Esophagus squamous epithelium (tissue), 5 donors: ENCODE measurements at places on chromosomes 12 and 14.

GRCh38 chr14:29321646-29322045 is 555.1 kb downstream of the FOXG1 start:
- no peak for DNase-seq

DNA sequence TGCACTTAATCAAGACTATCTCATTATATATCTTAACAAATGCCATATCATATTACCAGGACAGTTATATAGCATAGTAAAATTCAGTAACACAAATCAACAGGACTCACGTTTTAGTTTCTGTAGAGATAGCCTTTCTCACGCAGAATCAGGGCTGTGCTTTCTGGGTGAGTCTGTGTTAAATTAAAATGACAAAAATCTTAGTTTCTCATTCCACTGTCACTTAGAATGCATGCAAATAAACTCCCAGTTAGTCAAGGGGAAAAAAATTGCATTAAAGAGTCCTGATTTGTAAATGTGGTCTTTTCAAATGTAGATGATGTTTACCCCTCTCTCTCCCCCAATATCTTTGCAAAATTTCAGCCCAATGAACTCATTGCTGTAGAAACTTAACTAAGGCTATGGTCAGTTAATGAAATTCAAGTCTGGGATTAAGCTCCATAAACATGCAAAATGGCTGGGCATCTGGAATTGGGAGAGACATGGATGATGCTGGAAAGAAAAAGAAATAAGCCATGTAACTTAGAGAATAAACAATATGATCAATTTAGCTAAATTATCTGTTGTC is 77.8 kb upstream of the MGAT4C start:
- DNase-seq = no peak

DNA sequence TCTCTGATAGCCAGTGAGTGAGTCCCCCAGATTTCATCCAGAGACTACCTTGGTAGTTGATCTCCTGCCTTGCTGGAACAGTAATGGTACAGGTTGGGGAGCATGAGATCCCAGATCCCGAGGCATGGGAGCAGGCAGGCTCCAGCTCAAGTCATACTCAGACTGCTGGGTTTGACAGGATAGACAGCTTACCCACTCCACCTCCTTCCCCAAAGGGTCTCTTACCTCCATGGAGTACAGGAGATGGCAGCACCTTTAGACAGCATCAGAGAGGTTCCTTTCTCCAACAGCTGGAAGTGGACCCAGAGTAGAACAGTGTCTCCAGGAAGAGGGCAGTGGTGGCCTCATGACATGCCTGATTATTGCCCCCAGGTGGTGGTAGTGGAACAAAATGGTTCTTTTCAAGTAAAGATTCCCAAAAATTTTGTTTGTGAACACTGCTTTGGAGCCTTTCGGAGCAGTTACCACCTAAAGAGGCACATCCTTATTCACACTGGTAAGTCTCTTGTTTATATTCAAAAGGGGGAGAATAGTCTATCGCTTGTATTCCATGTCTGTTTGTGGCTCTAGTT is 4.9 kb upstream of the CSAD start:
- no peak for DNase-seq

DNA sequence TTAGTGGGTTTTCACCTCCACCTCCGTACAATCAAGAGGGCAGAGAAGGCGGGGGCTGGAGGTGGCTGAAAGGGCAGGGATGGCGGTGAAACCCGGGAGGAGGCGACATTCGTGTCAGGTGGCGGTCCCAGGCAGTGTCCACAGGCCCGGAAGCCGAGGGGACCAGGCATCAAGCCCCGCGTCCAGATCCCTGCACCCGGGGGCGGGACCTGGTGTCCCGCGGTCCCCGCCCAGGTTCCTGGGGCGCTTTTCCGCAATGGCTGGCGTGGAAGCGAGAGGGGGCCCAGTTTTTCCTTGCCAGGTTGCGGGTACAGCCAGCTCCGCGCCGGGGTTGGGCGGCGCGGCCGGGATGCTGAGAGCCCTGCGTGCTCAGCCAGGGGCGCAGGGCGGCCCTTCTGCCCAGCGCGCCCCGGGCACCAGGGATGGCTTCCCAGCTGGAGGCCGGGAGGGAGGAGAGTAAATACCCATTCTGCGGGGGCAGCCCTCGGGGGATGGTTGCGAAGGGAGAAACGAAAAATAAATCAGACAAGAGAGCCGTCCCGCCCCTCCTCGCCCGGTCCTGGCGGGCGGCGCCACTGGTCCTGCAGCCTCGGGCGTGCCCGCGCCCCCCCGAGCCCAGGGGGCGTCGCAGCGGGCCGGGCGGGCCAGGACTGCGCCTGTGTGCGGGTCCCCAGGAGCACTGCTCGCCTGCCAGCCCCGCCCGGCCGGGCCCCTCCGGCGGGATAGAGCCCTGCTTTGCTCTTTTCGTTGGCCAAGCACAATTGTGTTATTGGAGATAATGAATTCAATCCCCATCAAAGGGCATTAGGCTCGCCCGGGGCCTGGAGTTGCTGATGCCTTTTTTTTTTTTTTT is 11.5 kb downstream of the FOXA1 start:
- no peak for DNase-seq

GRCh38 chr12:23066095-23066494 is 441.1 kb downstream of the ETNK1 start:
- DNase-seq = no peak

GRCh38 chr12:42332301-42333285 is 6.6 kb downstream of the PPHLN1 start:
- DNase-seq = no peak

DNA sequence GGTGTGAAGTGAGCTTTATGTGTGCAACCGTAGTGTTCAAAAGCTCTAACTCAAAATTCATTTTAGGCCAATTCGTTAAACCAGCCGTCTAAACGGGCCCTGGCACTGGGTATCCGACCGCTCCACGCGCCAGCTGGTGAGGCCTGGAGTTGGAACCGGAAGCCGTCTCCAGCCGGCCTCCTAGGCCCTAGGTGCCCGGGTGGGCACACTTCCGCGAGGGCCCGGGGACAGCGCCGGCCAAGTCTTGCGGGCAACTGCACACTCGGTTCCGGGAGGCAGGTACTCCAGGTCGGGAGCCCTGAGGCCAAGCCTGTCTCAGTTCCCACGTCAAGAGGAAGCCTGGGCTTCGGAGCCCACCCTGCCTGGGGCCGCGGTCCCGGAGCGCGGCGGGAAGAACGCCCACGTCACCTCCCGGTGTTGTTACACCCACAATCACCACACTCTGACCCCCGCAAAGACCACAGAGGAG is 16.2 kb downstream of the OTX2 start:
- DNase-seq = no peak

- DNase-seq = no peak
Measured at GRCh38 chr14:27056586-27056985, 458.8 kb upstream of the NOVA1 start.

GRCh38 chr12:10251669-10252068 is 39.0 kb downstream of the GABARAPL1 start:
- DNase-seq = no peak

GRCh38 chr12:26648999-26649398 is 184.0 kb downstream of the ITPR2 start:
- no peak for DNase-seq

DNA sequence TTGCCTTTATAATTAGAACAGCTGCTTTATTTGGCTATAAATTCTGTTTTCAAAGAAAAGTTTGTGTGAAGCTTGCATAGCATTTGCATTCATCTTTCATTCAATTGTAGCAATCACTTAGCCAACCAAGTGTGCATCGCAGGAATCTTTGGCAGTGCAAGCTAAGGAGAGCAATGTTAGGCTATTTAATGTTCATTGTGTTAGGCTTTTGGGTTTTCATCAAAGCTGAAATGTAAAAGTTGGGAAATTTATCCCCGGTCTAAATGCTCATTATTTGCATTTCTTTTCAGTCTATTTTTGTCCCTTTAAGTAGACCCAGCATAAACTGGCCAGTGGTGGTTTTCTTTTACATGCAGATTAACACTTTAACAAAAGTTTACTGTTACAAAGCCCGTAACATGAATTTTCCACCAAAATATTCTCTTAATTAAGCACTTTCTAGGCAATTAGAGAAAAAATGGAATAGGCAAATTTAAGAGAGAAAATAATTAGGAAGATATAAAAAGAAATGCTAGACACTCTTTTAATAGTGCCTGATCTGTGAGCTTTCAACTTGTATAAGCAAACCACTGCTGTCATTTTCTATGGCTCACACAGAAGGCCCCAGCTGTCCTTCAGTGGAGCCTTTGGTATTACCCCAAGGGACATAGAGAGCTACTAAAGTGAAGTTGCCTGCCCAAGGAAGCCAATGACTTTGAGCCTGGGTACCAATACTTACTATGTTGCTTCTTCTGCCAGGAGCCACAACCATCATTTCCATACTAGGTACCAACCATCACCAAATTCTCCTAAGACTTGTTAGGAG is 898.9 kb upstream of the SEL1L start:
- no peak for DNase-seq

DNA sequence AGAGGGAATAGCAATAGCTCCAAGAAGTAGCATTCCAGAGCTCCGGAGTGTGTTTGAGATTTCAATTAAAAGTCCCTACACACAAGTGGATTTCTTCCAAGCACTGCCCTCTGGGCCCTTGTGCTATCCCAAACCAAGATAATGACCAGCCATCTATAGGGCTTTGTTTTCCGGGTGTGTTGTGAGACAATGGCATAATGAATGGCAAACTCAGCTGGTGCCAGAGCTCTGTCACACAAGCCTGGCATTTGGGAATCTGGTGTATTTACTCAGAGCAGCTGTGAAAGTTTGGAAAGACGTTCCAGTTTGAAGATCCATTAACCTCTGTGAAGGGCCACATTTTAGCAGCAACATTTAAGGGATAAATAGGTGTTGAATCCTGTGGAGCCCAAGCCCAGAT is 61.2 kb upstream of the TMTC2 start:
- no peak for DNase-seq

GRCh38 chr12:91773749-91774429 is 371.8 kb downstream of the BTG1 start:
- no peak for DNase-seq

- no peak for DNase-seq
Measured at GRCh38 chr14:72943876-72944430, 17.7 kb downstream of the DCAF4 start.

DNA sequence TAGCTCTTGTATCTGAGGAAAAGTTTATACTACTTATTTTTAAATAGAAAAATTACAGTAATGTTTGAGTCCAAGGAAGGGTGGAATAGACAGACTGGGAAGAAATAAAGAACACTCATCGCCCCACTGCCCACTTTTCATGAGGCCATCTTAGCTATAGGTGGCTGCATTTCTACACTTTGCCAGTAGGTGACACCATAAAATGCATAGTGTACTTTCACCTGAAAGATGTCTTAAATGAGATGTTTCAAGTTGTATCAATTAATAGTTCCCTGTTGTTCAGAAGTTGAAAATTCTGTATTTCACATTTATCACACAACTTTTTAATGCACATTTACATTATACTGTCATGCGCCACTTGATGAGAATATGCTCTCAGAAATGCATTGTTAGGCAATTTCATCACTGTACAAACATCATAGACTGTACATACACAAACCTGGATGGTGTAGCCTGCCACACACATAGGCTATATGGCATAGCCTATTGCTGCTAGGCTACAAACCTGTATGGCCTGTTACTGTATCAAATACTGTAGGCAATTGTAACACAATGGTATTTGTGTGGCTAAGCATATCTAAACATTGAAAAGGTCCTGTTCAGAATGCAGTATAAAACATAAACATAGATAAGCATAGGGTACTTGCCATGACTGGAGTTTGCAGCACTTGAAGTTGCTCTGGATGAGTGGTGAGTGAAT is 27.6 kb downstream of the PMCH start:
- no peak for DNase-seq

- DNase-seq = no peak
Measured at GRCh38 chr12:112164011-112164660, 38.8 kb downstream of the TRAFD1 start.

- DNase-seq = no peak
Measured at GRCh38 chr14:103126873-103127304, 3.6 kb downstream of the TNFAIP2 start.

- DNase-seq = no peak
Measured at GRCh38 chr12:103848143-103848542, 7.1 kb upstream of the NT5DC3 start.

DNA sequence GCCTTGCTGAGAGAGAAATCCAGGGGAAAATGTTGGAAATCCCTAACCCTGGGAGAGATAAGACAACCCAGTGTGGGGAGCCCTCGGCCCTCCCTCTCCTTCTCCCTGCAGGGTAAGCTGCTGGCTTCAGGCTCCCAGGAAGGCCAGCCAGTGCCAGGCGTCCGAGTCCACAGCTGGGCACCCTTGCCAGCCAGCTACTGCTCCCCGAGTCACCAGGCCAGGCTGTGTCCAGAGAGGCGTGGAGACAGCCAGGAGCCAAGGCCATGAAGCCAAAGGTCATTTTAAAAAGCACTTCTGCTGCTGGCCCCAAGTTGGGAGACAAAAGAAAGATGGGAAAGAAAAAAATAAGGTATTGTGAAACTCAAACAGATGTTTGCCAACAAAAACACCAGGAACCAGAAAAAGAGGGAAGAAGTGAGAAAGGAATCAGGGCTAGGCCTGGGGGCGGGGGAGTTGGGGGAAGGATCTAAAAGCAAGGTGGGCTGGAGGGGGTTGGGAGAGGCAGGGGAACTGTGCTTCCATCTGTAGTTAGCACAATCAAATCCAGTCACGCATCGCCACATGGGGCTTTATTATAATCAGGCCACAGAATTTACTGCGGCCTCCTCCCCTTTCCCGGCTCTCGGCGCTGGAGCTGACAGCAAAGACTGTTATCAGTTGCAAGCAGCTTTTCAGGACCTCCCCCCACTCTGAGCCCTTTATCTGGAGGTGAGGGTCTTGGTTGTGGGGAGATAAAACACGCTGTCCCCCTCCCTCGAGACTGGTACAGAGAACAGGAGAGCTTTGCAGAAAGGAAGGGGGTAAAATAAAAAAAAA is 33.5 kb downstream of the RBM19 start:
- DNase-seq = no peak

- DNase-seq = no peak
Measured at GRCh38 chr14:34931206-34931605, 51.6 kb upstream of the SRP54 start.

GRCh38 chr12:104602406-104602805 is 145.7 kb downstream of the CHST11 start:
- no peak for DNase-seq

GRCh38 chr14:23816371-23816770 is 137.2 kb upstream of the DHRS4 start:
- DNase-seq = no peak

GRCh38 chr12:5407034-5407856 is 24.7 kb upstream of the NTF3 start:
- DNase-seq = no peak

DNA sequence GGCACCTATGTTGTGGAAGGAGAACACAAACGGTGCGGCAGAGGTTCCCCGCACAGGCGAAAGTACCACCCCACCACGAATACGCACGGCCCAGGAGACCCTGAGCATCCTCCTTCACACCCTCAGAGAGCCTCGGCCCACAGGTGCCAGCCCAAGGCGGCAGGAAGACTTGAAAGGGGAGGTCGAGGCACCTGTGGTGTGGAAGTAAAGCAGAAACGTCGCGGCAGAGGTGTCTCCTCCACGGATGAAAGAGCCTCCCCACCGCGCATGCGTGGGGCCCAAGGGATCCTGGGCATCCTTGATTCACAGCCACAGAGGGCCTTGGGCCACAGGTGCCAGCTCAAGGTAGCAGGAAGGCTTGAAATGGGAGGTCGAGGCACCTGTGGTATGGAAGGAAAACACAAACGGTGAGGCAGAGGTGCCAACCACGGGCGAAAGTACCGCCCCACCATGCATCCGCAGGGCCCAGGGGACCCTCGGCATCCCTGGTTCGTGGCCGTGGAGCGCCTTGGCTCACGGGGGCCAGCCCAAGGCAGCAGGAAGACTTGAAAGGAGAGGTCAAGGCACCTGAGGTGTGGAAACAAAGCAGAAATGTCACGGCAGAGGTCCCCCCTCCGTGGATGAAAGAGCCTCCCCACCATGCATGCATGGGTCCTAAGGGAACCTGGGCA is 380.1 kb downstream of the ALG10 start:
- DNase-seq = no peak
